ENCODE measurements at places on chromosomes 3 and 15.

DNA sequence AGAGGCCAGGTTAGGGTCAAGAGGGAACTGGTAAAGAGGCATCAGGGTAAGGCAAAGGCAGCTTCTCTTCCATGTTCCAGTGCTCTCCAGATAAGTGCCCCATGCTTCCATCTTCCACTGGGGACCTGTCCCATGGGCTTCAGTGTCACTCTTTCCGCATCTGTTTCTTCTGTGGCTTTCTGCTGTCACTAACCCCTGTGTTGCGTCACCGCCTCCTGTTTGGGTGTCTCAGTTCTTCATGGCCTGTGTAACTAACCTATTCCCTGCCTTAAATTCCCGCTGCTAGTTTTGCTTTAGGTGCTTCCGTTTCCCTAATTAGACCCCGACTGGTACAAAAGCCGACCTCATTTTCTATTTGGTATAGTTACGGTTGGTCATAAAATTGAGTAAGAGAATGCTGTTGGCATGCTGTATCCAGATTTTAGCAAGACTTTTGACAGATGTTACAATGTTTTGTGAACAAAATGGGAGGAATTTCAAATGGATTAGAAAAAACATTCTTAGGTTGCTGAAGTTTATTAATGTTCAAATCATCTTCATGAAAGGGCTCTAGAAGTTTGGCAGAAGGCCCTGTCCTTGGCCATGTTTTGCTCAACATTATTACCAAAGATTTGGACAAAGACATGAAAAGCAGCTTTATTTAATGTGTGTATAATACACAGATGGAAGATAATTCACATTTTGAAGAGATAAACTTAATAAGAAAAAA, 245.3 kb downstream of the BBX start:
- H3K27ac ChIP-seq: no peak overlapping the region
- no peak overlapping the region for H3K4me3 ChIP-seq
- H3K36me3 ChIP-seq: no peaks in the 10 kb centered on the region
- no peak for DNase-seq
- no peaks in the 10 kb centered on the region for H3K4me1 ChIP-seq
- no peaks in the 10 kb centered on the region for H3K27me3 ChIP-seq

DNA sequence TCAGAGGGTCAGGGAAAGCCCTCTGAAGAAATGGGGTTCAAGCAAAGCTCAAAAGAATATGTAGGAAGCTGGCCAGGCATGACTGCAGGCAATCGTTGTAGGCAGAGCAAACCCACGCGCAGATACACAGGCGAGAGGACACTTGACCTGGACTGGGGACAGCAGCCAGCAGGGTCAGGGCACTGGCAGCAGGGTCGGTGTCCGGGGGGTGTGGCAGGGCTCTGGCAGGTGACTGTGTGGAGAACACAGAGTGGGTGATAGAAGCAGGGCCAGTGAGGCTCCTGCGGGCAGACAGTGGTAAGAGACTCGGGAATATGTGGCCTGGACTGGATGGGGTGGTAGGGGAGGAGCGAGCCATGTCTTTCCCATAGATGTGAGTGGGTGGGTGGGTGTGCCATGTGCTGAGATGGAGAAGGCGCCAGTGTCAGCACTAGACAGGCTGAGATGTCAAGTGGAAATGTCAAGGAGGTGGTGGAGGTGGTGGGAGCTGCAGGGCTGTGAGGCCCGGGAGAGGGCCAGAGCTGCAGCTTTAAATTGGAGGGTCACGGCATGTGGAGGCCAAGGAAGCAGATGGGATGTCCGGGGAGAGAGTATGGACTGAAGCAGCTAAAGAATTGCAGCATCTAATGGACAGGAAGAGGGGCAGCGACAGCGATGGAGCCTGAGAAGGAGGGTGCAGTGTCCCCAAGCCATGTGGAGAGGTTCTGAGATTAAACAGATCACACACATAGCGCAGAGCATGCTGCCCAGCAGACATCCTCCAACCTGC, 13.4 kb downstream of the TMEM43 start:
- H3K27ac ChIP-seq: no peak overlapping the region
- H3K27me3 ChIP-seq: no peaks in the 10 kb centered on the region
- H3K4me3 ChIP-seq: no peak overlapping the region
- peaks cover 68% of the 10 kb centered on the region for H3K36me3 ChIP-seq
- no peak for DNase-seq
- no peaks in the 10 kb centered on the region for H3K4me1 ChIP-seq

GRCh38 chr3:20561166-20561565, 375.2 kb upstream of the SGO1 start:
- DNase-seq: no peak
- H3K36me3 ChIP-seq: no peaks in the 10 kb centered on the region
- H3K27me3 ChIP-seq: no peaks in the 10 kb centered on the region

DNA sequence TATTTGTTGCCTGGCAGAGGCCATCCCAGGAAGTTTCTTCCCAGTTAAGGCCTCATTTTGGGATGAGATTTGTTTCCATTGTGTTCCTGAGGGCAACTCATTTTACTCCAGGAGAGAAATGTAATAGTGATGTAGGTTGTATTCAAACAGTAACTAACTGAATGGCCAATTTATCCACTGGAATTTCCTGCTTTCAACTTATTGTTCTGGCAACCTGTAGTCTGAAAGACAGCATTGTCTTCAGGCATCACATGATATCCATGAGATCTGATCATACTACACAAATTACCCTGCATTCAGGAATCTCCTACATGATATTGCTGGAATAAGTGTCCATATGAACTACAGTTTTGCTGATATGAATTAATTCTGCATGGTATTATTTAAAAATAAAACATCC, 79.5 kb upstream of the FGF7 start:
- peaks cover 4% of the 10 kb centered on the region for H3K36me3 ChIP-seq
- H3K27ac ChIP-seq: no peak overlapping the region
- no peak overlapping the region for H3K4me3 ChIP-seq
- H3K27me3 ChIP-seq: no peaks in the 10 kb centered on the region

DNA sequence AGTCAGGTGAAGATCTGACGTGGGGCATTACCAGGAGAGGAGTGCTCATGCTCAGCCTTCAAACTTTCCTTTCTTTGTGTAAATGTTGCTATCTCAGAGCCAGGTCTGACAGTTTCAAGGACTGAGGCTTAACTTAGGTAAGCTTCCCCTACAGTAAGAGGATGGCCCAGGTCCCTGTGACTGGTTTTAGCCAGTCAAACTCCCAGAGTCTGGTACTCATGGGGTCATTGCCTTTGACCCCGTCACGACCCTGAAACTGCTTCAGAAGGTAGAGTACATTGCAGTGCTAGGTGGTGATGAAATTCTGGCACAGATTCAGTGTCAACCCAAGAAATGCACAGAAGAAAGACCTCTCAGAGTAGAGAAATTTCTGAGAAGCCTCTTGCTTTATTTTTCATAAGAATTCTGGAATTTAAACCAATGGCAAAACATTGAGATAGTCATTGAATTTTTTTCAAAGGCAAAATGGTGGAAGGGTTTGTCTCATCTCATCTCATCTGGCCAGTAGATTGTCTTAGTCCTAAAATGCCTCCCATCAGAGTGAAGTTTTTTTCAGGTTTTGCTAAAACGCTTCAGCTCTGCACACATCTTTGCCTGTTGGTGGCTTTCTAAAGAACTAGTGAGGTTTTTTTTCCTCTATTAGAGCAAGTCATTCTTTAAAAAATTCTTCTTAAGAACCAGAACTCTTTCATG, 23.1 kb downstream of the ZBTB38 start:
- no peaks in the 10 kb centered on the region for H3K27me3 ChIP-seq
- no peaks in the 10 kb centered on the region for H3K4me1 ChIP-seq
- no peak overlapping the region for H3K27ac ChIP-seq
- no peak overlapping the region for H3K4me3 ChIP-seq

- H3K4me1 ChIP-seq: no peaks in the 10 kb centered on the region
- no peaks in the 10 kb centered on the region for H3K27me3 ChIP-seq
- H3K36me3 ChIP-seq: no peaks in the 10 kb centered on the region
- no peak overlapping the region for H3K27ac ChIP-seq
- no peak for DNase-seq
Observed at GRCh38 chr3:31947671-31948091, 33.4 kb downstream of the OSBPL10 start.

DNA sequence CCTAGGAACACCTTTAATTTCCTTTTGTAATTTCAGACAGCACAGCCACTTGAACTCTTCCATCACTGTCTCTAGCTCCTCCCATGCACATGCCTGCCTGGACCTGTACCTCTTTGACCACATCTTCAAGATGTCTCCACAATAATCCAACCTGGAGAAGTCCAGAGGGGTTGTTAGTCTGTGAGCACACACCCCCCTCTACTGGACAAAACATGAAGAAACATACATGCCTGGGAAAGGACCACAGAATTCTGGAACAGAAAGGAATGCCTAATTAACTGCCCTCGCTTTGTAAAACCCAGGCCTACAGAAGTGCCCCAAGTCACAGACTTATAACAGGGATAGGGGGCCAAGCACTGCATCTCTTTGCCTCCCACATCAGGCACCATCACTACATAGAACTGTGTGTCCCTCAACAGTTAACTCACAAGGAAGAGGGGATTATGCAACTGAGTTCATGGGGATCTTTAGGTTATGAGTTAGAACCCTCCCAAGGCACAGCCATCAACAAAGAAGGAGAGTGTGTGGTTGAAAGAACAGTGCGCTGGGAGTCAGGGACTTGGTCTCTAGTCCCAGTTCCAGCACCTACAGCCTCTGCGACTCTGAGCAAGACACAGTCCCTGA, 61.7 kb downstream of the FMN1 start:
- H3K27ac ChIP-seq: no peak overlapping the region
- H3K4me3 ChIP-seq: no peak overlapping the region
- H3K4me1 ChIP-seq: peaks cover 15% of the 10 kb centered on the region
- DNase-seq: no peak

DNA sequence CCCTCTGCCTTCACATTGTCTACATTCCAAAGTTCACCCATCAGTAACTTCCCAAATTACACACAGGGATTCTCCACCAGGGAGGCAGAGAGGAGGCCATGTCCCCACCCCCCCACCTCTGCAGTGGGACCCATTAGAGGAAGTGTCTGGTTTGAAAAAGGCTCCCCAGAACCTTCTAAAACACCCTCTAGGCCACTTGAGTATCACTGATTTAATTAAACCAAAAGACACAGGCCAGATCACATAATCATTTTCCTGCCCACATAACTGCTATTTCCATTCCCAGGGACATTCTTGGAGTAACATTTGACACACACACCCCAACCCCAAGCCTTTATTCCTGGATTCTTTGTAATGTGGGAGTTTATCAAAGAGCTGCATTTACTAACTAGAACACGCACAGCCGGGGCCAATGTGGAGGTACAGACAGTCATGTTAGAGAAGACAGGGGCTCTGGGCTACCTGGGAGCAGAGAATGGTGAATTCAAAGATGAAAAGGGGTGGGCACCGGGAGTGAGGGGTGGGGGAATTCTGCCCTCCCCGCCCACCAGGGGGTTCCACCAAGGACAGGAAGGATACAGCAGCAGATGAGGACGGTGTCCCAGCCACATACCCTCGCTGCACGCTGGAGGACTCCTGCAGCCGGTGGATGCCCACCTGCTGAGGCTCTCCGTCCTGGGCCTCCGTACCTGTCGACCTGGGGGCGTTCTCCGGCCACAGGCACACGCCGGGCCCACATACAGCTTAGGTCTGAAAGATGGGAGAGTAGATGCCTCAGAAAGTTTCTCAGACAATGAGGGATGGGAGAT, 201.4 kb upstream of the CTNNB1 start:
- no peak for DNase-seq
- H3K4me3 ChIP-seq: no peak overlapping the region
- no peak overlapping the region for H3K27ac ChIP-seq
- H3K4me1 ChIP-seq: no peaks in the 10 kb centered on the region
- no peaks in the 10 kb centered on the region for H3K27me3 ChIP-seq

- DNase-seq: no peak
- no peak overlapping the region for H3K4me3 ChIP-seq
- peaks cover 20% of the 10 kb centered on the region for H3K4me1 ChIP-seq
- no peaks in the 10 kb centered on the region for H3K27me3 ChIP-seq
Observed at GRCh38 chr15:38696109-38696727, 131.6 kb upstream of the RASGRP1 start.

GRCh38 chr3:10945683-10946287, 46.8 kb upstream of the SLC6A1 start:
- peak; percentile 54 for DNase-seq
- H3K36me3 ChIP-seq: no peaks in the 10 kb centered on the region
- H3K4me3 ChIP-seq: no peak overlapping the region
- no peak overlapping the region for H3K27ac ChIP-seq

DNA sequence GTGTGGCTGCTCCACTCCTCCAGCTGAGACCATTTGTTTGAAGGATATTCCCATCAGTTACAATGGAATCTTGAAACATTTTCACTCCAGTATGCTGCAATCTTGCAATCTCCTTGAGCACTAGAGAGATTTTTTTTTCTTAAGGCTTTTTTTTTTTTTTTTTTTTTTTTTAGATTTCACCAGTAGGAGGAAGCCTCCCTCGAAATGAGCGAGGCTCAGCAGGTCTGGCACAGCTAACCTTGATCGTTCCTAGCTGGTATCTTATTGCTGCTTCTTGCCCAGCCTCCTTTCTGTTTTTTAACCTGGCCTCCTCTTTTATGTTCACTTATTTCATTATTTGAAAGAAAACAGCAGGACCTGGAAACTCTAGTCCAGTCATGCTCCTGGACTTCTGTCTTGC, 48.1 kb downstream of the RAP2B start:
- no peaks in the 10 kb centered on the region for H3K27me3 ChIP-seq
- no peak for DNase-seq
- H3K4me1 ChIP-seq: no peaks in the 10 kb centered on the region
- H3K4me3 ChIP-seq: no peak overlapping the region
- H3K36me3 ChIP-seq: no peaks in the 10 kb centered on the region
- no peak overlapping the region for H3K27ac ChIP-seq

GRCh38 chr15:39430389-39430788, 150.5 kb upstream of the THBS1 start:
- H3K4me1 ChIP-seq: peaks cover 47% of the 10 kb centered on the region
- peak overlapping the region; percentile 46 for H3K27ac ChIP-seq
- no peaks in the 10 kb centered on the region for H3K36me3 ChIP-seq
- DNase-seq: no peak
- H3K4me3 ChIP-seq: no peak overlapping the region

GRCh38 chr15:26628879-26629529, 143.9 kb downstream of the GABRB3 start:
- no peak for DNase-seq
- no peak overlapping the region for H3K27ac ChIP-seq
- no peak overlapping the region for H3K4me3 ChIP-seq
- H3K27me3 ChIP-seq: no peaks in the 10 kb centered on the region

All from thymus (tissue), 14 donors.